ENCODE measurements at places on chromosomes 13 and 19. TPM values are rescaled to one million over a fixed set of nuclear protein-coding genes. Genes with fewer than 3 reads are reported as not detected.
A peak's percentile ranks its signal among the peaks of the same experiment; 100 is the strongest.

DNA sequence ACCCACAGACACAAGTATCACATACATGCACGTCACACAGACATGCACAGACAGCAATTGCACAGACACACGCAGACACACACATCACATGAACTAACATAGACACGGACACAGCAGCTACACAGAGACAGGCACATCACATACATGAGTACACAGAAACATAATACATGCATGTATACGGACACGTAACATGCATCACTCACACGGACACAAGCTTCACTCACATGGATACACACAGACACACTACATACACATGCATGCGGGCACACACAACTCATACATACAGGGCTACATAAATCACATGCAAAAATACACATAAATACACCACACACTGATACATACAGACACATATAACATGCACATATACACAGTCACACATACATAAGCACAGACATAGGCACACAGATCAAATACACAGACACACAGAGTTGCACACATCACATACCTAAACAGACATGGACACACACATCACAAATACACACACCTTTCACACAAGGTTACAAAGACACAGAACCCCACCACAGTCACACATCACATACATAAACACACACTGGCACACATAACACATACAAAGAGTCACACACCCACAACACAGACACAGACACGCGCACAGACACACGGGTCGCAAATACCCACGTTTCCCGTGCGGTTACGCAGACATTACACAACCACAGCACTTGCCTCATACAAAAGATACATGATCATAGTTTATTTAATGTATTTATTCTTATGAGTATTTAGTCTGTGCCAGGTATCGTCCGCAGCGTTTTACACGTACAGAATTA is 1.1 kb upstream of the LMTK3 start:
- no peak for DNase-seq

ZNF534 gene
- total RNA-seq = not detected

DNA sequence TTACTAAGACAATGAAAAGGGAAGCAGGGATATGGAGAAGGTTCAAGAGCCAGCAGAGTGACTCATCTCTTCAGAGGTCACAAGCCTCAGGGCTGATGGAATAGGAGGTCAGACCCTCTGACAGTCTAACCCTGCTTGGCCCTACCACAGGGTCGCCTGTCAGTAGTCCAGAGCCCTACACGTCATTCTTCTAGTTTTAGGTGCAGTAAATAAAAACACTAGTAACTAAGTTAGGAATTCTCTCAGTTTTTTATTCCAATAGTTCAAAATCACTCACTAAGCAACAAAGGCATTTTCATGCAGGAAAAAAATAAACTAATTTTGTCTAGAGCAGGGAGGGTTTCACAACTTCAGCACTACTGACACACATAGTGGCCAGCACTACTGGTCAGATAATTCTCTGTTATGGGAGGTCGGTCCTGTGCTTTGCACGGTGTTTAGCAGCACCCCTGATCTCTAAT is 27.2 kb downstream of the FOXO1 start:
- no peak for DNase-seq

SPHK2 gene
- 4.0 TPM for total RNA-seq

GRCh38 chr13:50419331-50419865 is 404.2 kb downstream of the KCNRG start:
- no peak for DNase-seq

DNA sequence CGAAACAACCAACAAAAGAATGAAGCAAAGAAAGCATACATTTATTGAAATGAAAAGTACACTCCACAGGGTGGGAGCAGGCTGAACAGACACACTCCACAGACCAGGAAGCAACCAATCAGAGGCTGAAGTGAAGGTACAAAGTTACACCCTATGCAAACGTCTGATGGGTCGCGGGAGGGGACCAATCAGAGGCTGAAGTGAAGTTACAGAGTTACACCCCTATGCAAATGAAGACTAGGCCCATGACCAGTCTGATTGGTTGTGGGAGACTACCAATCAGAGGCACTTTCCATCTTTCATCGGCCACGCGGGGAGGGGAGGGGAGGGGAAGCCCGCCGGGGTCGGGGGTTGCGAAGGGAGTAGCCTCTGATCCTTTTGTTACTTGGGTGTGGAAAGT is 12.4 kb upstream of the FBL start:
- no peak for DNase-seq

DNA sequence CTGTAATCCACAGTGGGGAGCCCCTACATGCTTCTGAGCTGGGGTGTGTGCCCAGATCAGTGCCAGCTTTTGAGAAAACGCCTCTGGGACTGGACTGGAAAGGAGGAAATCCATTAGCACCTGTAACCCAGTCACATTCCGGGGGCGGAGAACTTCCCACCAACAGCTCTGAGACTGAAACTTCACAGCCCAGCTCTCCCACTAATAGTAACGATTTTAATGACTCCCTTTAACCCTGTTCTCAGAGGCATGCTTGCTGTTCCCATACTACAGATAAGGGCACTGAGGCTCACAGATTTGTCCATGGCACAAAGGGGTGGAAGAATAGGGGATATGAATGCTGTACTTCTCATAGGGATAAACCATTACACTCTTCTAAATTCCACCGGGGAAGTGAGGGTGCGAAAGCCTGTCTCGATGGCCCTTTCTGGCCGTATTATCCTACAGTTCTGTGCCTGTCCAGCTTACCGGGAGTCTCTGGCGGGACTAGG is 851 bp downstream of the FBXO46 start:
- peak; percentile 55 for DNase-seq

FGF14 gene
- not detected for total RNA-seq

MYPOP gene
- total RNA-seq = 8.9 TPM

DNA sequence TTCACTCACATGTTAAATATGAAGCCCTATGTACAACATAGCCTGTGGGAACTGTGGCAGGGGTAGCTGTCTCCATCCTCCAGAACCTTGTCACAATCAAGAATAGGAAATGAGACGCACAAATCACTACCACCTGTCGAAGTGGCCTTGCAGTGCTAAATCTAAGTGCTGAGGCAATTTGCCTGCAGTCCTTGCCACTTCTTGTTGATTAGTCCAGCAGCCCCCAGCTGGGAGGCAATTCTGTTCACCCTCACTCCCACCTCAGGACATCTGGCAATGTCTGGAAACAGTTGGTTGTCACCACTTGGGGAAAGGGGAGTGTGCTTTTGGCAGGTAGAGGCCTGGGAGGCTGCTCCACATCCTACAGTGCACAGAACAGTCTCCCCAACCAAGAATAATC is 10.7 kb downstream of the RFX2 start:
- no peak for DNase-seq
